ENCODE measurements at places on chromosomes 5 and 9.

DNA sequence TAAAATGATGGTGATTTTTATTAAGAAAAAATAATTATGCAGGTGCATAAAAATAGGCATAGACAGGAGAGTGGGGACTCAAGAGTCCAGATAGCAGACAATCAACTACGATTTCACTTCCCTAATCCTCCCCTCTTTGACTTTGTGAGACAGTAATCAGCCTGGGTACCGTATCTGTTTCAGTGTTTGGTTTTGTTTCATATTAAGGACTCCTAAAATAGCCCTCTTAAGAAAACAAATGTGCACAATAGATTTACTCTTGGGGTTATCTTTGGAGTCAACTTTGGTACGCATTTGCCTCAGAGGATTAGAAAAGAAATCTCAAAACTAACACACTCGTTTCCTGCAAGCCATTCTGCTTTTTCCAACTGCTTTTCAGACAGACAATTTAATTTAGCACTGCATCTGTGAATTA, 96.3 kb downstream of the ZNF608 start:
- DNase-seq, result no peak

DNA sequence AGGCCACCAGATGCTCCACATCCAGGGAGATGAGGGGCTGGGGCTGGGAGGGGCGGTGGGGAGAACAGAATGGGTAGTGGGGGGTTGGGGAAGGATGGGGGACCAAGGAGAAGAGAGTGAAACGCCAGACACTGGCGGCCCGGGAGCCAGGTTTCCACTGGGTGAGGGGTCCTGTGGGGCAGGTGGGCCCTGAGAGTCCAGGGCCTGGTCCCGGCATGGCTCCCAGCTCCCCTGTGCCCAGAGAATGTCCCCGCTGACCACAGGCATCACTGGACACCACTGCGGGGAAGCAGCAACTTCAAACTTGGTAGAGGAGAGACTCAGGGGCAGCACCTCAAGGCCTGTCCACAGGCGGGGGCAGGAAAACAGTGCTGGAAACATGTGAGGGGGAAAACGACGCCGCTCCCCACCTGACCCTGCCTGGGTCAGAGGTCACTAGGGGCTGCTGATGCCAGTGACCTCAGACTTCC, 13.2 kb downstream of the NINJ1 start:
- no peak for DNase-seq

DNA sequence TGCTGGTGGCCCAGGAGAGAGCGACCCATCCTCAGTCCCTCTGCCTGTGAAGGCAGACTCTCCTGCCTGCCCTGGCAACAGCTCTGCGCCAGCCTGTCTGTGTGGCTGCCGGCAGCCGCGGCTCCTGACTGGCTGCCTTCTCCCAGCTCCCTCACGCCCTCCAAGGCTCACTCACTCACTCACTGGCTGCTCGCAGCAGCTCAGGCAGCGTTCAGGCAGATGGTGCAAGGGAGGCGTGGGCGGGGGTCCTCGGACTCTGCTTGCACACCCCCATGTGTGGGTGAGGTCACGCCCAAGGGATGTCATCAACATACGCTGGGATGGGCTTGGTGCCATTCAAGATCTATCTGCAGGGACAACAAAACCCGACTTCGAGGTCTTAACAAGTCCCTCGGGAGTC, 66.7 kb downstream of the DAB2IP start:
- DNase-seq, result no peak

- no peak for DNase-seq
These were observed 132.5 kb upstream of the ADRA1B start for GRCh38 chr5:159783726-159784247.

DNA sequence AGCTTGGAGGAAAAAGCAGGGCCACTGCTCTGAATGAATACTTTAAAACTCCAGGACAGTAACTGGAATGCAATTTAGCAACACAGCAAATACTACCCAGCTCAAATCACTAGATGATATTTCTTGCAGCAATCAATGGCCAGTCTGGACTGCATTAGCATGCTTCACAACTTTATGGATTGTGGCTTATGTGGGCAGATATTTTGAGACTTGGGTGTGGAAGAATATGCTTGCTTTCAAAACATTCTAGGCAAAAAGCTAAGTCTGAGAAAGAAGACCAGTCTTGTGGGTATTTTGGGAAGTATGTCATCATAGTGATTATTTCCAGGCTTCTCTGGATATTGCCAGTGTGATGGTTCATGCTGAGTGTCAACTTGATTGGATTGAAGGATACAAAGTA, 3.1 kb downstream of the RANBP3L start:
- no peak for DNase-seq

DNA sequence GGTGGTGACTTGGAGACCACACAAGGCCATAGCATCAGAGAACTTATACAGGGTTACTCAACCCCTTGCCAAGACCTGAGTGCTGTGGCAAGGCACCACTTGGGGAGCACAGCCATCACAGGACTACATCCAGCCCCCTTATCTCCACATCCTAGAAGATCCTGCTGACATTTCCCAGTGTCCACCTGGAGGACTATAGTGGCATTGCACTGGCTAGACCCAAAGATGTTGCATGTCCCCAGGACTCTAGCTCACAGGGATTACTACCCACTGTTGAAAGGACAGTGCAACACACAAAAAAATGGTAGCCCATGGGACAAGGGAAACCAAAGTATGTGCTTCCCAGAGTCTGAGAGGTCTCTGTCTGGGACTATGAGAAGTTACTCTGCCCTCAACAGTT, 411.1 kb upstream of the NUDT12 start:
- no peak for DNase-seq

- no peak for DNase-seq
These were observed 14.7 kb upstream of the ARRDC3 start for GRCh38 chr5:91397791-91398190.

GRCh38 chr9:88791105-88791805, 200.0 kb upstream of the S1PR3 start:
- DNase-seq, result no peak

DNA sequence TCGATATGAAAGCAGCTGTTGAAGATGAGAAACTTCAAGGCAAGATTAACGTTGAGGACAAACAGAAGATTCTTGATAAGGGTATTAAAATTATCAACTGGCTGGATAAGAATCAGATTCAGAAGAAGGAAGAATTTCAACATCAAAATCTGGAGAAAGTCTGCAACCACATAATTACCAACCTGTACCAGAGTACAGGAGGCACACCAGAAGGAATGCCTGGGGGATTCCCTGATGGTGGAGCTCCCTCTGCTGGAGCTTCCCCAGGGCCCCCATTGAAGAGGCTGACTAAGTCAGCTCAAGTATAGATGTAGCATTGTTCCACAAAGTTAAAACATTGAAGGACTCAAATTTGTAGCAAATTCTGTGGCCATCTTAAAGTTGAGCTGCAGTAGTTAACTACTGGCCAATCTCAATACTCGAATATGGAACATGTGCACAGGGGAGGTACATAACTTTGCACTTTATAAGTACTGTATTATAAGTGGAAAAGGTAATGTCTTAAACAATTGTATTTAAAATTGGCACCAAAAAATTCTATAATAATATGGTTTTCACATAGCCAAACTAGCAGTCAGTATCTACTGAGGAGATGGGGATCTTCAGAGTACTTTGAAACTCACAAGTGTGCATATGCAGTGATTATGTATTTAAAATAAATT, 237.5 kb downstream of the CHSY3 start:
- DNase-seq, result no peak

GRCh38 chr9:10571699-10572098, 41.1 kb downstream of the PTPRD start:
- DNase-seq, result no peak

DNA sequence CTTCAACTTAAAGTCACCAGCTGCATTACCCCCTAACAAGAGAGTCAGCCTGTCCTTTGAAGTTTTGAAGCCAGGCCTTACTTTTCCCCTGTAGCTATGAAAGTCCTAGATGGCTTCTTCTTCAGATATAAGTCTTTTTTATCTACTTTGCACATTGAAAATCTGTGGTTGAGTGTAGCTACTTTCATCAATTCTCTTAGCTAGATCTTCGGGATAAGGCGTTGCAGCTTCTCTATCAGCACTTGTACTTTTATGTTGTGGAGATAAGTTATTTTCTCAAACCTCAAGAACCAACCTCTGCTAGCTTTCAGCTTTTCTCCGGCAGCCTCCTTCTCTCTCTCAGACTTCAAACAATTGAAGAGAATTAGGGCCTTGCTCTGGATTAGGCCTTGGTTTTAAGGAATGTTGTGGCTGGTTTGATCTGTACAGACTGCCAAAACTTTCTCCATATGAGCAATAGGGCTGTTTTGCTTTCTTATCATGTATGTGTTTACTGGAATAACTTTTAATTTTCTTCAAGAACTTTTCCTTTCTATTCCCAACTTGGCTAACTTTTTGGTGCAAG, 21.6 kb downstream of the CATSPER3 start:
- no peak for DNase-seq

DNA sequence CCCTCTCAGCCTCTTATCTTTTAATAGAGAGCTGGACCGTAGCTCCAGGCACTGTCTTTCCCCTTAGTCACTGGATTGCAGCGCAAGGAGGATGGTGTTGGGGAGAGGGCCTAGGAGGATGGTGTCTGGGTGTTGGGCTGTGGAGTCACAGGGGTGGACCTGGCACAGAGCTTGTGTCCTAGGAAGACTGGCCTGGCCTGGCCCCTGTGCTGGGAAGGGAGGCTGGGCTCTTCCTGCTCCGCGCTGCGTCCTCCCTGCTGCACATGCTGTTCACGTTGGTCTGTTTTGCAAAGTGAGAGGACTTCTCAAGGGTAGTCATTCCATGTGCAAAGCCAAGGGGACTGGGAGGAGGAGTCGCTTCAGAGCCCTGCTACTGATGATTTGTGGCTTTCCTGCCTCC, 123.9 kb downstream of the EHMT1 start:
- no peak for DNase-seq

- DNase-seq, result no peak
These were observed 52.3 kb upstream of the EGFL7 start for GRCh38 chr9:136610426-136610825.

GRCh38 chr5:57262541-57262940, 88.7 kb downstream of the GPBP1 start:
- DNase-seq, result no peak

DNA sequence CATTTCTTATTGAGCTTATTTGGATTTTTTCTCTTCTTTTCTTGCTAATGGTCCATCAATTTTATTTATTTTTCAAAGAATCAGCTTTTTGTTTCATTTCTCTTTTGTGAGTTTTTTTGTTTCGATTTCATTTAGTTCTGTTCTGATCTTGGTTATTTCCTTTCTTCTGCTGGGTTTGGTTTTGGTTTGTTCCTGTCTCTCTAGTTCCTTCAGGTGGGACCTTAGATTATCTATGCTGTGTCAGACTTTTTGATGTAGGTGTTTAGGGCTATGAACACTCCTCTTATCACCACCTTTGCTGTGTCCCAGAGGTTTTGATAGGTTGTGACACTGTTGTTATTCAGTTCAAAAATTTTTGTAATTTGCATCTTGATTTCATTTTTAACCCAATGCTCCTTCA, 119.8 kb downstream of the GABRG2 start:
- DNase-seq, result no peak

DNA sequence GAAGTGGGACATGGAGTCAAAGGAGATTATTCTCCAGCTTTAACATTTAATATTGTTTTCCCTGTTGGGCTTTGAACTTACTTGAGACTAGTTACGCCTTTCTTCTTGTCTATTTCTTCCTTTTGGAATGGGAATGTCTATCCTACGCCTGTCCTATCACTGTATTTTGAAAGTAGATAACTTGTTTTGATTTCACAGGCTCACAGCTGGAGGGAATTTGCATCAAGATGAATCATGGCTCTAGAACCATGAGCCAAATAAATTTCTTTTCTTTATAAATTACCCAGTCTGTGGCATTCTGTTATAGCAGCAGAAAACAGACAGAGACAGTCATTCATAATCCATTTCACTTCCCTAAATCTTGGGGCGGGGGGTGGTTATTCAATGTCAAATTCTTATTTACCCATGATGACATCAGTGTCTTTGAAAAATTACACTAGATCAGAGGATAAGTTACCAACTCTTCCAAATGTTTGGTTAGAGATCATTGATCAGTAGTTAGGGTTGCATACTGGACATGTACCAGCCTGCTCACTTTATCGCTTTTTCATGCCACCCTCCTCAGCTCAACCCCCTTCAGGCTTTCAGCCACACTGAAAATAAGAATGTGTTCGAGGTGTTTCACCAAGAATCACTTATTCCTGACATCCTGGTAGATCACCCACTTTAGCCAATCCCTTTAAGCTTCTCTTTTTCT, 419.6 kb upstream of the PIK3R1 start:
- DNase-seq, result no peak

- no peak for DNase-seq
These were observed 4.0 kb upstream of the TRAF2 start for GRCh38 chr9:136882109-136882946.

DNA sequence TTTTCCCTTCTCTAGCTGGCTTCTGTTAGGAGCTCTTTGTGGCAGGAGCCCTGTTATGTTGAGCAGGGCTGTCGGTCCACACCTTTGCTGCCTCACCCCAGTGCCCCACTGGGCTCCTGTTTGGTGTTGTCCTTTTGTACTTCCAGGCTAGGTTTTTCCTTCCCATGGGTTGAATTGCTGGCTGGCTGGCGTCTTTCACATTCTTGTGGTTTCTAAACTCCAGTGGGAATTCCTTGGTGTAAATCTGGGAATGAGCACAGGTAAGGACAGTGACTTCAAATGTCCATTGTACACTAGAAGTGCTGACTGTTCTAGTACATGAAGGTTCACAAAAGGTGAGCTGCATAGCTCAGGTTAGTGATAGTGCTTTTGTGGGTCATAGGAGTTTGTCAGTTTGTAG, 30.4 kb downstream of the RASGRF2 start:
- DNase-seq, result no peak

DNA sequence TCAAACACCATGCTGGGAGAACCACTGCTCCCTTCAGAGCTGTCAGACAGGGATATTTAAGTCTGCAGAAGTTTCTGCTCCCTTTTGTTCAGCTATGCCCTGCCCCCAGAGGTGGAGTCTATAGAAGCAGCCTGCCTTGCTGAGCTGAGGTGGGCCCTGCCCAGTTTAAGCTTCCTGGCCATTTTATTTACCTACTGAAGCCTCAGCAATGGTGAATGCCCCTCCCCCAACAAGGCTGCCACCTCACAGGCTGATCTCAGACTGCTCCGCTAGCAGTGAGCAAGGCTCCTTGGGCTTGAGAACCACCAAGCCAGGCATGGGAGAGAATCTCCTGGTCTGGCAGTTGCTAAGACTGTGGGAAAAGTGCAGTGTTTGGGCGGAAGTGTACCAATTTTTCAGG, 205.5 kb upstream of the PTGER4 start:
- DNase-seq, result no peak

DNA sequence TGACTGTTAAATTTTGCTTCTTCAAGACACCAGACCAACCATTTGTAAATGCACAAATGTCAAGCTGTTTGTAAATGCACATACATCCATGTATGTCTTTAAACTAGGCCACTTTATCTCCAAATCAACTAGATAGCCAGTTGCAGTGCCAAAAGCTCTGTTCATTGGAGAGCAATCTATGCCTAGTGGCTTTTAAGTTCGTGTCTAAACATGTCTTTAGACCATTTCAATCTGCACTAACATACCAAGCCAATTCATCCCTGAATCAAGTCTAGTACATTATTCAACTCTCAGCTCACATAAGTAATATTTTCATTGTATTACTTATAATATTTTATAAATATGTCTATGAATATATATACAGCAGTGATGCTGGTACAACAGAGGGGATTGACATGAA, 985.9 kb downstream of the CDH18 start:
- DNase-seq, result no peak

- DNase-seq, result no peak
These were observed 7.8 kb downstream of the YIPF5 start for GRCh38 chr5:144162686-144163085.

GRCh38 chr5:158874343-158874742, 225.4 kb downstream of the EBF1 start:
- no peak for DNase-seq

GRCh38 chr5:171755354-171755821, 30.2 kb upstream of the SMIM23 start:
- DNase-seq, result no peak

GRCh38 chr5:38707352-38708210, 138.2 kb upstream of the OSMR start:
- no peak for DNase-seq
